Uterus (tissue), 4 donors: ENCODE measurements at places on chromosomes 2 and 18.

DNA sequence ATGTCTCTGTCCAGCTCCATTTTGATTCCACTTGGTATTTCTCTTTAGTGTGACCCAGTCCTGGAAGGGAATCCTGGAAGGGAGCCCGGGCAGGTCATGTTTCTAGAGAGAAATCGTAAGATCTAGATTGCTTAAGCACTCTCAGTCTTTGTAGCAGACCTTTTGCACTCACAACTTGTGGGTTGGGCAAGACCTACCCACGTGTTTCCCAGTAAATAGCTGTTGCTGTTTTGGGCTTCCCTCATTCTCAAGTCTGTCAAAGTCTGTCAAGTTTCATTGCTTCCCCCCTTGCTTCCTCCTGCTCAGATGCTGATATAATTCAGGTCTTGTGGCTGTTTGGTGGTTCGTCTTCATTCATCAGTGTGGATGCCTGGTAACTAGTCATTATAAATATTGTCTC is 17.4 kb upstream of the NEMP2 start:
- no peak overlapping the region for H3K27ac ChIP-seq
- no peaks in the 10 kb centered on the region for H3K36me3 ChIP-seq
- no peak overlapping the region for H3K4me3 ChIP-seq

GRCh38 chr2:172551271-172551670 is 4.6 kb upstream of the PDK1 start:
- no peak overlapping the region for H3K4me3 ChIP-seq
- H3K36me3 ChIP-seq = no peaks in the 10 kb centered on the region
- no peaks in the 10 kb centered on the region for H3K27me3 ChIP-seq
- no peak overlapping the region for H3K27ac ChIP-seq

DNA sequence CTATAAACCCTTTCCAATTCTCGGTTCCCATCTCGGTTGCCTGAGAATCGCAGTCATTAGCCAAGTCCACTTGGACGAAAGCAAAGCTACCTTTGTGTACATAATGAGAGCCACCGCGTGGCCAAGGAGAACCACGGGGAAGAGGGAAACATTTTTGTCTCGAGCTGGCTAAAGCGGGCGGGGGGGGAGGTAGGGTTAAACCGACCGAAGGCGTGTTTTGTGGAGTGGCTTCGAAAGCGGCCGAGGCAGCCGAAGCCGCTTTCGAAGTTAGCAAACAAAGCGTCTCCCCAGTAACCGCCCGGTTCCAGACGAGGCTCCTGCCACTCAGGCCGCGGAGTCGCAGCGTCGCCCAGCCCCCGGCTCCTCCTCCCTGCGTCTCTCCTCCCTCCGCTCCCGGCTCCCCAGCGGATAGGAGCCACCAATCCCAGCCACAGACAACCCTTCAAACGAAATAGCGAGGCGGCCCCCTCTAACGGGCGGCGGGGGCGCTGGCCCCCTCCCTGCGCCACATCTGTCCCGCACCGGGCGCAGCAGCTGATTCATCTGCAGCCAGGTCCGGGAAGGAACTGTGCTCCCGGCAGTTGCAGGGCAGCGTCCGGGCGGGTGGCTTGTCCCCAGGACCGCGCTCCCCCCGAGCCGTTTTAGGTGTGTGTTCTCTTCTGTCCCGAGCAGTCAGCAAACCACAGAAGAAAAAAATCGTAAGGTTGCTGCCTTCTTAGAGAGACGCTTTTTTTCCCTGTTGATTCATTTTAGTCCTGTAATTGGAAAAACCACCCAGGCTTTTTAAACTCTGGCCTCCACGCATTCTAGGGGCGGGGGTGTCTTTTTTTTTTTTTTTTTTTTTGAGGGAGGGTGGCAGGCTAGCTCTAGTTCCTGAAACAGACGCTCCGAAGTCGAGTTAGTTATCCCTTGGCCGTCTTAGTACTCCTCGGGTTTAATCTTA is 1.8 kb upstream of the TGIF1 start:
- H3K27me3 ChIP-seq = no peaks in the 10 kb centered on the region
- H3K27ac ChIP-seq = peak overlapping the region; percentile 98
- peak overlapping the region; percentile 60 for H3K4me3 ChIP-seq

GRCh38 chr2:144459937-144460336 is 60.0 kb downstream of the ZEB2 start:
- H3K36me3 ChIP-seq = no peaks in the 10 kb centered on the region
- H3K4me3 ChIP-seq = no peak overlapping the region
- no peaks in the 10 kb centered on the region for H3K27me3 ChIP-seq
- H3K4me1 ChIP-seq = no peaks in the 10 kb centered on the region
- no peak overlapping the region for H3K27ac ChIP-seq

- H3K4me1 ChIP-seq = no peaks in the 10 kb centered on the region
- H3K27ac ChIP-seq = no peak overlapping the region
- no peaks in the 10 kb centered on the region for H3K27me3 ChIP-seq
These were observed 15.7 kb upstream of the TTC39C start for GRCh38 chr18:23998820-23999219.

GRCh38 chr2:159926695-159927094 is 128.7 kb upstream of the CD302 start:
- H3K27ac ChIP-seq = no peak overlapping the region
- no peaks in the 10 kb centered on the region for H3K36me3 ChIP-seq
- no peaks in the 10 kb centered on the region for H3K27me3 ChIP-seq
- no peak overlapping the region for H3K4me3 ChIP-seq
- DNase-seq = no peak
- H3K4me1 ChIP-seq = no peaks in the 10 kb centered on the region

GRCh38 chr2:168050377-168050776 is 197.0 kb downstream of the STK39 start:
- no peaks in the 10 kb centered on the region for H3K27me3 ChIP-seq
- no peaks in the 10 kb centered on the region for H3K4me1 ChIP-seq
- DNase-seq = no peak
- no peaks in the 10 kb centered on the region for H3K36me3 ChIP-seq

DNA sequence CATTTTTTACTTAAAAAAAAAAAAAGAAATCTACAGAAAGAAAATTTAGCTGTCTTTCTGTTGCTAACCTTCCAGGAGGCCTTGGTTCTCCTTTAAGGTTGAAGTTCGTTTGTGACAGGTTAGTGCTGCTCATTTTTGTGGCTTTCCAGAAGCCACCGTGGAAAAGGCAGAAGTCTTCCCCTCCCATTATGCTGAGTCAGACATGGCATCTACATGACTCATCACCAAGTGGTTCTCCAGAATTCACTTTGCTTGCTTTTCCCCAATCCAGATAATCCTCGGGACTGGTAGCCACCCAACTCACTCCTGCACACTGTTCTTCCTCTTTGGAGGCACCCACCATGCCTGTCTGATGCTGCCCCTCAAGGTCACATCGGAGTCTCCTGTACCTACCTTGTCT is 228.7 kb downstream of the PIK3C3 start:
- no peaks in the 10 kb centered on the region for H3K36me3 ChIP-seq
- H3K4me3 ChIP-seq = no peak overlapping the region
- no peak overlapping the region for H3K27ac ChIP-seq
- no peaks in the 10 kb centered on the region for H3K27me3 ChIP-seq
- no peaks in the 10 kb centered on the region for H3K4me1 ChIP-seq

- H3K27me3 ChIP-seq = no peaks in the 10 kb centered on the region
- no peak overlapping the region for H3K4me3 ChIP-seq
- H3K27ac ChIP-seq = no peak overlapping the region
- H3K36me3 ChIP-seq = no peaks in the 10 kb centered on the region
- H3K4me1 ChIP-seq = peaks cover 3% of the 10 kb centered on the region
These were observed 506.1 kb downstream of the PARD3B start for GRCh38 chr2:205051417-205051816.

GRCh38 chr18:48565105-48565504 is 26.3 kb downstream of the CTIF start:
- no peaks in the 10 kb centered on the region for H3K36me3 ChIP-seq
- H3K27ac ChIP-seq = no peak overlapping the region
- H3K4me1 ChIP-seq = no peaks in the 10 kb centered on the region
- H3K4me3 ChIP-seq = no peak overlapping the region
- DNase-seq = no peak

- H3K36me3 ChIP-seq = no peaks in the 10 kb centered on the region
- H3K27ac ChIP-seq = no peak overlapping the region
- H3K4me3 ChIP-seq = no peak overlapping the region
- no peaks in the 10 kb centered on the region for H3K27me3 ChIP-seq
These were observed 82.8 kb downstream of the TEX51 start for GRCh38 chr2:126981476-126981875.

DNA sequence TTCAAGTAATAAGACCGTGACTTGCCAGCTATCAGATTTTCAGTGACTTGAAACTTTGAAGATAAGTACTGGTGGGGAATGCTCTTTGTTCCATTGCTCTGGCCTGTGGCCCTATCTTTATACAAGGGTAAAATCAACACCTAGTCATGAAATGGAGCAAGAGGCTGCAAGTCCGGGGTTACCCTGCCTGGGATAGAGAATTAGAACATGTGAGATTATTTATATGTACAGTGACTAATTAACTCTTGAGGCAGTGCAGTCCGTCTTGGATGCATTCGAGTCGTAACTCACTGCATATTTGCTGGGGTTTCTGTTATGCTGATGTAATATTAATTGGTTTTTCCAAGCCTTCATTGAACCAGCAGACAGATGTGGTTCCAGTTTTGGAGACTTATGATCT is 105.8 kb upstream of the LYPD6 start:
- H3K4me1 ChIP-seq = no peaks in the 10 kb centered on the region
- H3K4me3 ChIP-seq = no peak overlapping the region
- no peaks in the 10 kb centered on the region for H3K36me3 ChIP-seq
- DNase-seq = no peak
- H3K27ac ChIP-seq = no peak overlapping the region
- no peaks in the 10 kb centered on the region for H3K27me3 ChIP-seq

GRCh38 chr2:85988175-85988913 is 99.6 kb upstream of the ST3GAL5 start:
- H3K36me3 ChIP-seq = no peaks in the 10 kb centered on the region
- peaks cover 12% of the 10 kb centered on the region for H3K4me1 ChIP-seq

- no peak overlapping the region for H3K4me3 ChIP-seq
- no peaks in the 10 kb centered on the region for H3K4me1 ChIP-seq
- no peak for DNase-seq
- no peak overlapping the region for H3K27ac ChIP-seq
These were observed 38.2 kb downstream of the AOX1 start for GRCh38 chr2:200624026-200624425.

DNA sequence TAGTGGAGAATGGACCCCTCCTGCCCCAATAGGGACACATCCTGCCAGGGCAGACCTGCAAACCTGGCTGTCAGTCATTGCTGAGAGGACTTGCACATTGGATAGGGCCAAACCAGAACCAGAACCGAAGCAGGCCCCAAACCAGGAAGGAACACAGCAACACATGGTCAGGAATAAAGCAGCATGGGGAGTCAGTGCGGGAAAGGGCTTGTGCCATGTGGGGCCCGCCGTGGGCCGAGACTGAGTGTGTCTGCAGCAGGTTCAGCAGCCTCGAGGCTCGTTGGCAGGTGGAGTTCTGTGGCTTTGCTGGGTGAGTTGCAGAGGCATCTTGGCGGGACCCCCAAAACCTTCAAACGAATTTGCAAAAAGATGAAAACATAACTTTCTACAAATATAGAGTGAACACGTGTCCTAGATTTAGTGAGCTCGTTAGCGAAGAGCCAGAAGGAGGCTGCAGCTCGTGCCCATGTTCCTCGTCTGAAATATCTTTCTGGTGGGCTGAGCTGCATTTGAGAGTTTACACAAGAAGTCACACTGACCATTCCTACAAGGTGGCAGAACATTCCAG is 44.9 kb upstream of the LDLRAD4 start:
- H3K27me3 ChIP-seq = no peaks in the 10 kb centered on the region
- no peaks in the 10 kb centered on the region for H3K36me3 ChIP-seq
- DNase-seq = no peak
- no peak overlapping the region for H3K4me3 ChIP-seq

- no peaks in the 10 kb centered on the region for H3K27me3 ChIP-seq
- H3K4me1 ChIP-seq = no peaks in the 10 kb centered on the region
- no peak for DNase-seq
- no peak within 1 kb of the TSS for H3K27ac ChIP-seq
- no peak within 1 kb of the TSS for H3K4me3 ChIP-seq
These were observed at the start of gene GPR35 for GRCh38 chr2:240624950-240625621. TSS of gene GPR35 (plus strand) at chr2:240625480. CDS start at chr2:240629953, 4,473 bp downstream.

DNA sequence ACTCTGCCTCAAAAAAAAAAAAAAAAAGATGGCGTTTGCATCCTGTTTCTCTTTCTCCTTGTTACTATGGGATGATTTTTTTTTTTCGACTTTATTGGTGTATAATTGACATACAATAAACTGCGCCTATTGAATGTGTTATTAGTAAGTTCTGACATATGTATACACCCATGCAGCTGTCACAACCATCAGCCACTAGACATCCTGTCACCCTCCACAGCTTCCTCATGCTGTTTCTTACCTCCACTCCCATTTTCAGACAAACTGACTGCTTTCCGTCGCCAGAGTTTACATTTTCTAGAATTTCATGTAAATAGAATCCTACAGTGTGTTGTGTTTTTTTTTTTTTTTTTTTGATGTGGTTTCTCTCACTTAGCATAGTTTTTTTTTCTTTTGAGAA is 27.9 kb downstream of the RRM2 start:
- H3K27me3 ChIP-seq = no peaks in the 10 kb centered on the region
- H3K27ac ChIP-seq = no peak overlapping the region
- DNase-seq = no peak

DNA sequence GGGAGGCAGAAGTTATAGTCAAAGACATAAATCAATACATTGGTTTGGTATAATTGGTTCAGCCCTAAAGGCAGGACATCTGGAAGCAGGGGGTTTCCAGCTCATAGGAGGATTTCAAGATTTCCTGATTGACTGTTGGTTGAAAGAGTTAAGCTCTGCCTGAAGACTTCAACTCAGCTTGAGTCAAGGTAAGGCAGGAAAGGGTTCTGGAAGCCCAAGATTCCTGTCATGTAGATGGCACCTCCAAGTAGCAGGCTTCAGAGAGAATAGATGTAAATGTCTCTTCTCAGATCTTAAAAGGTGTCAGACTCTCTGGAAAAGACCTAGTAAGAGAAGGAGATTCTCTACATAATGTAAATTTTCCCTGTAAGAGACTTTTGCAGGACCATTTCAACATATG is 335.3 kb downstream of the RIT2 start:
- no peaks in the 10 kb centered on the region for H3K27me3 ChIP-seq
- H3K36me3 ChIP-seq = no peaks in the 10 kb centered on the region
- DNase-seq = no peak
- H3K4me3 ChIP-seq = no peak overlapping the region
- H3K4me1 ChIP-seq = no peaks in the 10 kb centered on the region

GRCh38 chr2:217996361-217996760 is 6.4 kb downstream of the TNS1 start:
- DNase-seq = peak; percentile 71
- no peaks in the 10 kb centered on the region for H3K27me3 ChIP-seq
- H3K4me1 ChIP-seq = peaks cover 10% of the 10 kb centered on the region
- peak overlapping the region; percentile 65 for H3K27ac ChIP-seq

GRCh38 chr18:69734536-69734935 is 213.1 kb downstream of the CD226 start:
- no peak for DNase-seq
- H3K36me3 ChIP-seq = no peaks in the 10 kb centered on the region
- H3K27me3 ChIP-seq = no peaks in the 10 kb centered on the region
